ENCODE measurements at places on chromosomes 11 and 22.

- H3K4me3 ChIP-seq: no peak overlapping the region
- H3K27ac ChIP-seq: no peak overlapping the region
- no peak for DNase-seq
- H3K4me1 ChIP-seq: no peaks in the 10 kb centered on the region
Measured at GRCh38 chr11:23944923-23945322, 551.9 kb upstream of the LUZP2 start.

- H3K4me3 ChIP-seq: no peak overlapping the region
- H3K27me3 ChIP-seq: no peaks in the 10 kb centered on the region
- no peak for DNase-seq
- no peak overlapping the region for H3K27ac ChIP-seq
- peaks cover 78% of the 10 kb centered on the region for H3K36me3 ChIP-seq
Measured at GRCh38 chr22:50417411-50418210, 57.2 kb downstream of the SBF1 start.

DNA sequence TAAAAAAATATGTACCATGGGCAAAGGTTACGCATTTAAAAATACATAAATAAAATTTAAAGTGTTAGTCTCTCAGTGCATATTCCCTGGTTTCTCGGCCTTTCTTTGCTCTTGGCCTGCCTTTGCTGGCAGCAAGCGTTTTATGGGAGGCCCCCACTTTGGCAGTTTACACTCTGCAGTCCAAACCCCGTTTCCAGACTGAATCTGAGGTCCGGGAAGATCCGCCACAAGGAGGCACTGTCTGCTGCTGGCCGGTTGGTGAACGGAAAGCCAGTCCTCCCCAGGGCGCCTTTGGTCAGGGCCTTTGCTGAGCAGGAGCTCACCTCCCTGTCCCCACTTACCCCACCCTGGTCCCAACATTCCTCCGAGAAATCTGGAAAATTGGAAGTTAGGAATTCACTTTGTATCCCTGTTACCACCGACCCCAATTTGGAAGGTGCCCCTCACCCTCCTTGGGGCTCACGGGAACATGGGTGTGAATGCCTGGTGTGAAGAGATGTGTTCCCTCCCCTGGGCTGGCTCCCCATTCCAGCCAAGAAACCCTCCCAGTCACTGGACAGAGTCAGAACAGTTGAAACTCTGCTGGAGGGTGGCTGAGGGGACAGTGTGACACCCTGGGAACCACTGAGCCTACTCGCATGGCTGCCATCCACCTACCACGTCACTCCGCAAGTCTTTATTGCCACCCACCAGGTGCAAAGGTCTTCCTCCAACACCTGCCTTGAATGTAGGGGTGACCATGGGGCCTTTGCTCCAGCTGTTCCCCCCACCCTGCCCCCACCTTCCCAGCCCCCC lies 9.4 kb upstream of the SF1 start:
- peak; percentile 57 for DNase-seq
- H3K27ac ChIP-seq: no peak overlapping the region
- H3K4me3 ChIP-seq: no peak overlapping the region
- no peaks in the 10 kb centered on the region for H3K27me3 ChIP-seq
- H3K4me1 ChIP-seq: peaks cover 13% of the 10 kb centered on the region

DNA sequence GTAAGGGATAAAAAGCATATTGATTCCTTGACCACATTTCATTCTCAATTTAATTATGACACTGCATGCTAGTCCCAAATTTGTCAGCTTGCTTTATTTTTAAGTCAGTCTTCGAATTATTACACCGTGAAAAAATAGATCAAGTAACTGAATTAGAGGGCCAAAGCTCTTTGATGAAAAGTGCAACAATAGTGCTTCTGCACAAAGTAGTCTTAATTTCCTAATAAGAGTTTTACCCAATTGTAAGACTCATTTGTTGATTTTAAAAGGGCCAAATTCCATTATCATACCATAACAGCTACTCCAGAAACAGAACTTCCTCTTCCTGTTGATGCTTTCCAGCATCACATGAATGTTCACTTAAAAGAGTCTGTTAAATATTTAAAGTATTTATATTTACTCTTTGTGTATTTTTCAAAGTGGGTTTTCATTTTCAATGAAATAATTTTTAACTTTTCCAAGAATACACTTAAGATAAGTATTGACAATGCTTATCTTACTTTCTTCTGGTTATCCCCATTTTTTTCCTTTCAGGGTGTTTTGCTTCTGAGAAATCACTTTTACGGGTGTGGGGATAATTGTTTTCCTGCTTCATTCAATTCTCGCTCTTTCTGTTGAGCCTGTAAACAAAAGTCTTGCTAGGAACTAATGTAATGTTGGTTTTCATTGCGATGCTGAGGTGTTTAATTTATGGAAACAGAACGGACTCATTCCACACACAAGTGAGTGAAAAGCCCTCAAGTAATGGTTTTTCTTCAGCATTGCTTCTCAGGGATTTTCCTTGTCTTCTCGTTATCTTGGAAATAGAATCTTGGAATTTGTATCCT lies 2.1 kb downstream of the ARHGEF12 start:
- H3K36me3 ChIP-seq: no peaks in the 10 kb centered on the region
- no peak for DNase-seq
- peaks cover 32% of the 10 kb centered on the region for H3K27me3 ChIP-seq
- H3K4me1 ChIP-seq: peaks cover 28% of the 10 kb centered on the region

- H3K27me3 ChIP-seq: no peaks in the 10 kb centered on the region
- H3K27ac ChIP-seq: no peak overlapping the region
- no peak for DNase-seq
- no peaks in the 10 kb centered on the region for H3K36me3 ChIP-seq
- no peak overlapping the region for H3K4me3 ChIP-seq
- H3K4me1 ChIP-seq: no peaks in the 10 kb centered on the region
Measured at GRCh38 chr11:103949781-103950180, 86.7 kb upstream of the DDI1 start.

DNA sequence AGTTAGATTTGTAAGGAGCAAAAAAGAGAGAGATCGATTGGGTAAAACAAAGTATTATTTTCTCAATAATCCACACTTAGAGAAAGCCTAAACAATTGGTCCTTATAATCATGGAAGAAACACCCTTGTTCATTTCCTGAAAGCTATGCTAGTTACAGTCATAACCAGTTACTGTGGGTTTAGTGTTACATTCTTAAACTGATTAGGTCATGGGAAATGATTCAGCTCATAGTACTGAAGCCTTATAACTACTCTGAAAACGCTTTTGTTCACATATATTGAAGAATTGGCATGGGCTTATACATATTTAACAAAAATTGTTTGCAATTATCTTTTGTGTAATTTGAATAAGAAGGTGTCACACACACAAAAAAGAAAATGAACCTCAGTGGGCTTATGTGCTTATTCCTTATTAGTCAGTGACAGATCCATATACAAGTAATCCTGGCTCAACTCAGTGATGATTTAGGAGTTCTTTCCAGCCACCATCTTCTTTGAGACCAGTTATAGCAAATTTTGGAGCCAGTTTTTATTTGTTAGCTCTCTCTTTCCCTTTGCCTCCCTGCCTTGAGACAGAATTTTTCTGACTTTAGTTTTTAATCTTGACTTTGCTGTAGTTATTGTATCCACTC lies 198.5 kb upstream of the CTSC start:
- no peak for DNase-seq
- H3K4me3 ChIP-seq: no peak overlapping the region
- H3K27ac ChIP-seq: no peak overlapping the region
- H3K36me3 ChIP-seq: no peaks in the 10 kb centered on the region
- H3K4me1 ChIP-seq: no peaks in the 10 kb centered on the region

GRCh38 chr11:207863-208180 lies 314 bp downstream of the RIC8A start:
- H3K27me3 ChIP-seq: no peaks in the 10 kb centered on the region
- peak overlapping the region; percentile 94 for H3K27ac ChIP-seq
- DNase-seq: no peak
- peak overlapping the region; percentile 69 for H3K4me3 ChIP-seq
- H3K36me3 ChIP-seq: peaks cover 59% of the 10 kb centered on the region

DNA sequence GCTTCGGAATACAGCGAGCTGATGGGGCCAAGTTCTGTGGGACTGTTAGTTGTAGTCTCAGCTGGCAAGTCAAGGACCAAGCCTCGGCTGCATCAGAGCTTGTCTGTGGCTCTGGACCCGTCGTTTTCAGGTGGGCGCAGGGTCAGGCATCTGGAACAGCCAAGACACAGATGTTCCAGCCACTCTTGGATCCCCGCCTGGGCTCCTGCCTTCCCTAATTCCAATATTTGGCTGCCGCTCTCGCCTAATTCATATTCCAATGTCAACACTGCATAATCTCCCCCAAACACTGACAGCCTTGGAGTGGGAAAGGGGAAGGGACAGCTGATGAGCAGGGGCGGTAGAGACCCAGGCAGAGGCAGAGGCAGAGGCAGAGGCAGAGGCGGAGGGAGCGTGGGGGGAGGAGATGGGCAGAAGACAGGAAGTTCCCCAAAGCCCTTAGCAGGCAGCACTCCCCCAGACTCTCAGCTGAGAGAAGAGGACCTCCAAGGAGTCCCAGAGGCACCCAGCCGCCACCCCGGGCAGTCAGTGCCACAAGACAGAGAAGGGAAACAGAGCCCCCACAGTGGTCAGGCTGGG lies 49.6 kb upstream of the SLC35C1 start:
- H3K4me3 ChIP-seq: no peak overlapping the region
- no peak overlapping the region for H3K27ac ChIP-seq
- H3K27me3 ChIP-seq: peaks cover 5% of the 10 kb centered on the region
- DNase-seq: no peak
- no peaks in the 10 kb centered on the region for H3K36me3 ChIP-seq

- no peaks in the 10 kb centered on the region for H3K36me3 ChIP-seq
- DNase-seq: no peak
- H3K27me3 ChIP-seq: peaks cover 6% of the 10 kb centered on the region
- no peak overlapping the region for H3K4me3 ChIP-seq
- H3K4me1 ChIP-seq: no peaks in the 10 kb centered on the region
- no peak overlapping the region for H3K27ac ChIP-seq
Measured at GRCh38 chr11:4433856-4434255, 15.2 kb upstream of the OR52K2 start.

DNA sequence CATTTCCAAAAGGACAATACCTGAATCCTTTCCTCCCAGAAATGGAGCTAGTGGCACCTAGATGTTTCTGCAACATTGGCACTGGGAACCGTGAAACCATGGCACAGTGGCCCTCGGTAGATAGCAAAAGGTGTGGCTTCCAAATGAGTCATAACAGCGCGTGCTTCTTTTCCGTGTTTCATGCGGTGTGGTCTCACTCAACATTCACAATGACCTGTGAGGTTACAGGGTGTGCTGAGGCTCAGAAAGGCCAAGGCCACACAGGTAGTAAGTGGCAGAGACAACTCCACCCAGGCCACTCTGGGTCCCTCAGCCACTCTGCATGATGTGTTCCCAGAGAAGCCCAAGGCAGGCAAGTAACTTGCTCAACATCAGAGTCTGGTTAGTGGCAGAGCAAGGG lies 67.4 kb downstream of the TP53I11 start:
- peaks cover 2% of the 10 kb centered on the region for H3K4me1 ChIP-seq
- no peaks in the 10 kb centered on the region for H3K27me3 ChIP-seq
- H3K27ac ChIP-seq: no peak overlapping the region
- H3K36me3 ChIP-seq: peaks cover 17% of the 10 kb centered on the region
- H3K4me3 ChIP-seq: no peak overlapping the region
- no peak for DNase-seq

DNA sequence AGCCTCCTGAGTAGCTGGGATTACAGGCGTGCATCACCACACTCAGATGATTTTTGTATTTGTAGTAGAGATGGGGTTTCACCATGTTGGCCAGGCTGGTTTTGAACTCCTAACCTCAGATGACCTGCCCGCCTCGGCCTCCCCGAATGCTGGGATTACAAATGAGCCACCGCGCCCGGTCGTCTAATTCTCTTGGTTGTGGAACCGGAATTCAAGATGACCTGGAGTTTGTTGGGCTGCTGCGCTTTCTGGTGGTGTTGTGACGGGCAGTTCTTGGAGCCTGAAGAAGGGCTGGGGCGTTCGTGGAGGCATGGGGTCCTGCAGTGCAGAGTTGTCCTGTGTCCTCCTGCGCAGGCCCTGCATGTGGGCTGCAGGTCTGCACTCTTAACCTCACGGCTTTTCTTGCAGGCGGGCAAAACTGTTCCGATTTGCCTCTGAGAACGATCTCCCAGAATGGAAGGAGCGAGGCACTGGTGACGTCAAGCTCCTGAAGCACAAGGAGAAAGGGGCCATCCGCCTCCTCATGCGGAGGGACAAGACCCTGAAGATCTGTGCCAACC lies 4.9 kb upstream of the TRMT2A start:
- no peak overlapping the region for H3K27ac ChIP-seq
- H3K4me3 ChIP-seq: no peak overlapping the region
- no peak for DNase-seq
- peaks cover 57% of the 10 kb centered on the region for H3K4me1 ChIP-seq
- no peaks in the 10 kb centered on the region for H3K27me3 ChIP-seq

GRCh38 chr11:117222991-117223740 lies 8.7 kb downstream of the PCSK7 start:
- H3K4me3 ChIP-seq: no peak overlapping the region
- H3K4me1 ChIP-seq: peaks cover 26% of the 10 kb centered on the region
- no peak for DNase-seq
- peaks cover 97% of the 10 kb centered on the region for H3K36me3 ChIP-seq

GRCh38 chr11:126645186-126645585 lies 289.7 kb downstream of the ST3GAL4 start:
- H3K27me3 ChIP-seq: no peaks in the 10 kb centered on the region
- H3K4me1 ChIP-seq: no peaks in the 10 kb centered on the region

- no peaks in the 10 kb centered on the region for H3K4me1 ChIP-seq
- no peak overlapping the region for H3K27ac ChIP-seq
- H3K4me3 ChIP-seq: no peak overlapping the region
- H3K27me3 ChIP-seq: no peaks in the 10 kb centered on the region
- H3K36me3 ChIP-seq: peaks cover 76% of the 10 kb centered on the region
- DNase-seq: no peak
Measured at GRCh38 chr22:50434849-50435248, 40.0 kb downstream of the SBF1 start.

DNA sequence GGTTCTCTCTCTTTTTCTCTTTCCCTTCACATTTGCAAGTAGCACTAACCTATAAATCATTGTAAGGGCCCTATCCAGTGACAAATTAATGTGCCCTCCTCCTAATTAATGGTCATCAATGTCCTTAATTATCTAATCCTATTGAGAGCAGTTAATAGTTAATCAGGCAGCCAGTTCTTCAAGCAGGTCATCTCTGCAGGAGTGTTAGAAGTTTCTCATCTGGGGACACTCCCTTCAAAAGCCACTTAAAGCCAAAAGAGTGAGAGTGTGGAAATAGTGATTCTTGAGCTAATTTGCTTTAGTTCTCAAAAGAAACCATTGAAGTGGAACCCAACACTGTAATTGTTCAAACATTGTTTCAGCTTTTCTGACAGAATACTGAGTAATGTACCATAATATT lies 141.6 kb downstream of the ELP4 start:
- H3K27ac ChIP-seq: no peak overlapping the region
- no peak overlapping the region for H3K4me3 ChIP-seq
- H3K27me3 ChIP-seq: no peaks in the 10 kb centered on the region
- DNase-seq: no peak
- H3K4me1 ChIP-seq: no peaks in the 10 kb centered on the region

DNA sequence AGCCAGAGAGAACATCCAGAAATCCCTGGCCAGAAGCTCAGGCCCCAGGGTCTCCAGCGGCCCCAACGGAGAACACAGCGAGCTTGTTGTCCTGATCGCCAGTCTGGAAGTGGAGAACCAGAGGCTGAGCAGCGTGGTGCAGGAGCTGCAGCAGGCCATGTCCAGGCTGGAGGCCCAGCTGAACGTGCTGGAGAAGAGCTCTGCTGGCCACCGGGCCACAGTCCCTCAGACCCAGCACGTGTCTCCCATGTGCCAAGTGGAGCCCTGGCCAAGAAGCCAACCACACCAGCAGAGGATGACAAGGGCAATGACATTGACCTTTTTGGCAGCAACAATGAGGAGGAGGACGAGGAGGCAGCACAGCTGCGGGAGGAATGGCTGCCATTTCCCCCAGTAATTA lies 20.6 kb upstream of the SCGB1D1 start:
- H3K27ac ChIP-seq: no peak overlapping the region
- no peak for DNase-seq
- peaks cover 5% of the 10 kb centered on the region for H3K4me1 ChIP-seq
- H3K27me3 ChIP-seq: peaks cover 23% of the 10 kb centered on the region
- H3K4me3 ChIP-seq: no peak overlapping the region
- no peaks in the 10 kb centered on the region for H3K36me3 ChIP-seq

Measured in CD4-positive, alpha-beta T cell (primary cell).